ENCODE measurements at places on chromosomes 12 and 14.

- H3K27me3 ChIP-seq = no peaks in the 10 kb centered on the region
- peak overlapping the region; percentile 34 for H3K27ac ChIP-seq
- H3K4me1 ChIP-seq = peaks cover 3% of the 10 kb centered on the region
- H3K36me3 ChIP-seq = no peaks in the 10 kb centered on the region
- no peak overlapping the region for H3K4me3 ChIP-seq
- no peak for DNase-seq
These were observed 67.7 kb upstream of the DDX11 start for GRCh38 chr12:31005944-31006361.

DNA sequence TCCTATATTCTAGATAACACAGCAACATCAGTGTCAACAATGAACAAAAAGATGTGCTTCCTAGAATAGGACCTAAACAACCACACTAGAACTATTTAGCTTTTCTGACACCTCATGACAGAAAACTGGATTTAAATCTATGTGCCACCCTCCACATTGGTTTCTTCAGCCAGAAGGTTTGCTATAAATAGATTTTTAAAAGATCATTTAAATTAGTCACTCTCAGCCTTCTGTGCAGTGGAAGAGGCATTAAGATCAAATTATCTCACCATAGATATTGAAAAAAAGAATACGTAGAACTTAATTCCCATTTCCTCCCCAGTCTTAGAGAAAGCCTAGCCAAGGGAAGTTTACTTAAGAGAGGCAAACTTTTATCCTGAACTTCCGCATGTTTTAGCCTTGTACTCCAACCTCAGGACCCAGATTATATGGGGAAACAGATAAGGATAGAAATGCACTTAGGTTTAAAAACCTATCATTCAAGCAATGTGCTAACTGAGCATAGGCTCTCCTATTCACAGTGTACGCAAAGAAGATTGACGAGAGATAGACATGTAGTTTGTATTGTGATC, 59.6 kb downstream of the NELL2 start:
- no peak for DNase-seq
- no peaks in the 10 kb centered on the region for H3K36me3 ChIP-seq
- H3K27me3 ChIP-seq = no peaks in the 10 kb centered on the region
- no peak overlapping the region for H3K4me3 ChIP-seq
- no peak overlapping the region for H3K27ac ChIP-seq

- H3K4me1 ChIP-seq = no peaks in the 10 kb centered on the region
- no peak overlapping the region for H3K27ac ChIP-seq
- no peaks in the 10 kb centered on the region for H3K36me3 ChIP-seq
- DNase-seq = no peak
These were observed 473.4 kb downstream of the AACS start for GRCh38 chr12:125538401-125539199.

GRCh38 chr12:114998118-114998749, 314.3 kb upstream of the TBX3 start:
- H3K36me3 ChIP-seq = no peaks in the 10 kb centered on the region
- no peak for DNase-seq
- H3K4me1 ChIP-seq = no peaks in the 10 kb centered on the region
- H3K4me3 ChIP-seq = no peak overlapping the region
- H3K27me3 ChIP-seq = no peaks in the 10 kb centered on the region
- H3K27ac ChIP-seq = no peak overlapping the region

DNA sequence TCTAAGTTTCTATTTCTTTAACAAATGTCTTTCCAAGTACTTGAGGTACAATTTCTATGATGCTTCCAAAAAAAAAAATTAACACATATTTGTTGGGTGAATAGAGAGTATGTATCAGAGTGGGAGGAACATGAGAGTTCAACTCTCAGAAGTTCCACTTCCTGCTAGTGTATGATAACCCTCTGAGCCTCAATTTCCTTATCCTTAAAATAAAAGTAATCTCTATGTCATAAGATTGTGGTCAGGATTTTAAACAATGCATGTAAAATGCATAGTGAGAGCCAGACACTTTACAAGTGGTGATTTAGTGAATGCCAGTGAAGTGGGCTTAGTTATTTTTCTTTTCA, 270.3 kb upstream of the AMIGO2 start:
- no peak for DNase-seq
- H3K27me3 ChIP-seq = no peaks in the 10 kb centered on the region
- H3K27ac ChIP-seq = no peak overlapping the region
- no peaks in the 10 kb centered on the region for H3K36me3 ChIP-seq
- H3K4me3 ChIP-seq = no peak overlapping the region

DNA sequence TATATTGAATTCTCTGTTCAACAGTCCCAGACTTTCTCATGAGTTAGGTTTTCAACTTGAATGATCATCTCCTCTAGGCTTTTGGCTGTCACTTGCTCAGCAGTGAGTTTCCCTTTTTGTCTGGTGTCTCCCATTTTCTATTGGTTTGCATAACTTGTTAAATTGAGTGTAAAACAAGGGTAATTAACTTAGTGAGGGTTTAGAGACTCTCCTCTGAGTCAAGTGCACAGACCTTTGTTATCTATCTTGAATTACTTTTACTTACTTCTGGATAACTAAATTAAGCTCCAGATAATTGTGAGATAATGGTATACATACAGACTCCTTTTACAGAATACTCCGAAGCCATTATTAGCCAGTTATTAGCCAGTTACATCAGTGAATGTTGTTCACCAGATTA, 22.0 kb downstream of the MLXIP start:
- no peaks in the 10 kb centered on the region for H3K36me3 ChIP-seq
- no peaks in the 10 kb centered on the region for H3K27me3 ChIP-seq
- DNase-seq = no peak
- no peak overlapping the region for H3K27ac ChIP-seq
- H3K4me3 ChIP-seq = no peak overlapping the region

- H3K4me1 ChIP-seq = no peaks in the 10 kb centered on the region
- no peak overlapping the region for H3K27ac ChIP-seq
- no peaks in the 10 kb centered on the region for H3K36me3 ChIP-seq
- H3K4me3 ChIP-seq = no peak overlapping the region
These were observed 476.5 kb upstream of the TBX3 start for GRCh38 chr12:115160271-115161128.

- no peak overlapping the region for H3K4me3 ChIP-seq
- H3K36me3 ChIP-seq = no peaks in the 10 kb centered on the region
- no peaks in the 10 kb centered on the region for H3K27me3 ChIP-seq
- no peak for DNase-seq
- H3K27ac ChIP-seq = no peak overlapping the region
These were observed 167.5 kb downstream of the PTPN11 start for GRCh38 chr12:112586148-112586783.

DNA sequence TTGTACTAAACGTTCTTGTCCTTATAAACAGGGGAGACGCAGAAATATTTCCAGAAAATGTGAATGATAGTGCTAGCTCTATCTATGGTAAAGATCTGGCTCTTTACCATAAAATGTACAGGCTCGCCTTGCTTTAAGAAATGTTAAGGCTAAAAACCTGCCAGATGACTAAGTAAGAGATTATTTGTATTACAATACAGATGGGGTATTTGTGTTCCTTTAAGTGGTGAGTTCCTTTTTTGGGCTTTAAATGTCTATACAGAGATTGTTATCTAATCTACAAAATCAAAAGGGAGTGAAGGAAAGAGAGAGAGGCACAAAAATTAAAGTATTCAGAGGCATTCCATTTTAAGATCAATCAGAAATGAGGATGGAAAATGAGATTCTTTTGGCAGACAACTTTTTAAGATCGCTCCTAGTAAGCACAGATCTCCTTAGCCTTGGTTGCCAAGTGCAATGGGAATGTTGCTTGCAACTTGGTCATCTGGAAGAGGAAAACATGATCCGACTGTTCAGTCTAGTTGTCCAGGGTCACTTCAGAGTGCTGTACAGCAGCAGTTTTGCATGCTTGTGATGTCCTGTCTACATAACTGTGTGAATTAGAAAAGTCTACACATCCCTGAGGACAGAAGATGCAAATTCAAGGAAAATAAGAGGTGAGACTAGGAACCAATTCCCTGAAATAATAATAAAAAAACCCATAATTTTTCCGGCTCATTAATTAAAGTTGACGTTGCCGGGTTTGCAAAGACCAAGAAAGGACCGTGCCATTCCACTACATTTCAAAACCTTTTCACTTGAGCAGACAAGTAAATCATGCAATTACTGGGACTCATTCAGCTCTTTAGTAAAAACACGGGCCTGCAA, 380.8 kb downstream of the EGLN3 start:
- DNase-seq = no peak
- no peak overlapping the region for H3K27ac ChIP-seq
- no peaks in the 10 kb centered on the region for H3K4me1 ChIP-seq
- no peaks in the 10 kb centered on the region for H3K36me3 ChIP-seq

- no peak overlapping the region for H3K4me3 ChIP-seq
- peaks cover 6% of the 10 kb centered on the region for H3K36me3 ChIP-seq
- DNase-seq = no peak
- H3K4me1 ChIP-seq = no peaks in the 10 kb centered on the region
- peak overlapping the region; percentile 60 for H3K27ac ChIP-seq
- H3K27me3 ChIP-seq = no peaks in the 10 kb centered on the region
These were observed 101.3 kb downstream of the PTPRB start for GRCh38 chr12:70535896-70536374.

GRCh38 chr12:106673141-106673540, 90.3 kb downstream of the RFX4 start:
- H3K4me1 ChIP-seq = no peaks in the 10 kb centered on the region
- H3K27me3 ChIP-seq = no peaks in the 10 kb centered on the region
- no peak overlapping the region for H3K4me3 ChIP-seq
- no peak overlapping the region for H3K27ac ChIP-seq

DNA sequence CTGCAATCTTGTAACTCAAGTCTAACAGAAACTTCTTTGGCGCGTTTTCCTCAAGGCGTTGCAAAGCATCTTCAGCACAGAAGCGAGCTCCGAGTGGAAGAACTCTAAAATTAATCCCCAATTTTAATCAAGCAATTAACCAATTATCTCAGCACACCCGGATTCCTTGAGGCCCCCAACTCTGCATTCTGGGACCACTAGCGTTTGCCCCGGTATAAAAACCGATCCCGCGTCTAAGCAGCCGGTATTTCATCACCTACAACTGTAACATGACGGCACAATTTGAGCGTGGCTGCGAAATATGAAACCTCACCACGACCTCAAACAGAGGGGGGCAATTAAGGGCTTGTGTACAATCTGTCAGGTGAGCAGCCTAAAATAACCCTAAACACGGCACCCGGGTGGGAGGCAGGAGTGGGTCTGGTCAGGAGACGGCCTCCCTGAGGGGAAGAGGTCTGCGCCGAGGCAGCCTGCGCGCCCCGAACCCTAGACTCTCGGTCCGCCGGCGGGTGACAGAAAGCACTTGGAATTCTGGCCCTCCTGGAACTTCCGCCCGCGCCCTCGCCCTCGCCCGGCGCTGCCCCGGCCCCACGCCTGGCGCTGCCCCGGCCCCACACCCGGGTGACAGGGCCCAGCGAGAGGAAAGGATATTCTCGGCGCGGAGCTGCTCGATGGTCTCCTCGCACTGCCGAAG, 594 bp downstream of the ZCCHC8 start:
- peaks cover 21% of the 10 kb centered on the region for H3K4me1 ChIP-seq
- H3K27ac ChIP-seq = peak overlapping the region; percentile 98
- no peak for DNase-seq
- peak overlapping the region; percentile 97 for H3K4me3 ChIP-seq
- H3K27me3 ChIP-seq = no peaks in the 10 kb centered on the region

DNA sequence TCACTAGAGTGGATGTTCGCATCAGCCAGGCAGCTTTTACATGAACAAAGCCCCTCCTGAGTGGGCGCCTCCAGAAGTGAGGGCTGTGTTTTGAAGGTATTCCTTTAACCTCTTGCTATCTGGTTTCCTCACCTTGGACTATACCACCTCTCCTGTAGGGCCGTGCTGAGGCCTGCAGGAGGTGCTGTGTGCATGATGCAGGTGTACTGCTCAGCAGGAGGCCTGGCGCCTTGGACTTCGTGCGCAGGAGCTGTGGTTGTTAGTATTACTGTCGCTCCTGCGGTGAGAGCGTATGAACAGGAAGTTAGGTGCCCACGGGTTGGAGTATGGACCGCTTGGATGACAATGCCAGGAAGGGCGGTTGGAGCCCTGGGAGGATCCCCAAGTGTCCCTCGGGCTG, 130.7 kb downstream of the TSPAN9 start:
- peaks cover 14% of the 10 kb centered on the region for H3K4me1 ChIP-seq
- no peaks in the 10 kb centered on the region for H3K36me3 ChIP-seq

DNA sequence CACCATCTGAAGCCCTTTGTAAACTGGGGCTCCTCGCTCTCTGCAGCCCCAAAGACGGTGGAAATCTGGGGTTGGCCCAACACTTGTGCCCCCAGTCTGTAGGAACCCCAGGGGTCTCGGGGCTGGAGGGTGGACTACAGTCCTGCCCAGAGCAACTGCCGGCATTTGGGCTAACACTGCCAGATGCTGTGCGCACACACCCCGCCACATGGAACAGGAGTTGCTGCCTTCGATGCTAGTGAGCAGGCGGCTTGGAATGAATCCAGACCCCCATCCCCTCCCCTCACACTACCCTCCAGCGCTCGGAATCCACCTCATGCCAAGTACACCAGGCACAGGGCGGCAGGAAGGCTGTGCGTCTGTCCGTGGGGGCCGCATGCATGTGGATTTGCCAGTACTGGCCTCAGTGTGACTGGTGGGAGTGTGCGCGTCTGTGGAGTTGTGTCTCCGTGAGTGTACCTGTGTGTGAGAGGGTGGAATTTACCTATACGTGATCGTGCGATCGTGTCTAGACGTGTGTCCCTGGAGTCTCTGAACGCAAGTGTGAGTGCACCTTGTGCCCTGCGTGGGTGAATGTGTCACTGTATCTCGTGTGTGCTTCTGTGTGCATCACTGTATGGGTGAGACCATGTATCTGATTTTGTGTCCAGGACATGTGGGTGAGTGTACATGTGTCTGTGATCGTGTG, 5.1 kb downstream of the LHX5 start:
- no peak overlapping the region for H3K27ac ChIP-seq
- no peak for DNase-seq
- peaks cover 40% of the 10 kb centered on the region for H3K4me1 ChIP-seq
- no peak overlapping the region for H3K4me3 ChIP-seq

DNA sequence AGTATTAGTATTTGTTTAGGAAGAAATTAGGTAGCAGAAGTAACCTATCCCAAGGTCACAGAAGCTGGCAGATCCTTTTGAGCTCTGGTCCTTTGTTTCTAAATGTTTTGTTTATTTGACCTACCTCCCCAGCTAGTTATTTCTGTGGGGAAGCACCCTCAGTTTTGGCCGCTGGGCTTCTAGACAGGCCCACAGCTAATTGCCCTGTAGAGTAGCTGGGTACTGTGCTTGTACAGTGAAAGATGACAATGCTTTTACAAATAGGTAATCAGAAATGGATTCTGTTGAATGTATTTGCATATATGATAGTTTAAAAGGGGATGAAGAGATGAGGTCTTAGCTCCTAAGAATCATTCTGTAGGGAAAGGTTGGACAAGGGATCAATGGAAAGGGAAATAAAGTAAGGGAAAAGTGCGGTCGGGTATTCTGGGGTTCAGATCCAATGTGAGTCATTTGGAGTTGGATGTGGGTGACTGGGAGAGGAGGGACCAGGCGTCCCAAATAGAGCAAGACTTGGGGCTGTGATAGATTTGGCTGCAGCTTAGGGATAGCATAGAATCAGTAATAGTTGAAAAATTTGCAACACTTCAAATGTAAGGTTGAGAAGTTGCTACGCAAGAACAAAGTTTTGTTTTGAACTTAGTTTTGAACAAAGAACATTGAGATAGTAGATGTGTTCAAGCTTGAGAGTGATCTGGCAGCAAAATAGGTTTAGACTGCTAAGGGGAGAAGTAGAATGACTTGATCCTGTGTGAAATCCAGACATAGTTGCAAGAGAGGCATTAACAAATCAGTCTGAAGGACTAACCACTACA, 3.6 kb downstream of the NUDT4 start:
- H3K36me3 ChIP-seq = no peaks in the 10 kb centered on the region
- peak overlapping the region; percentile 97 for H3K27ac ChIP-seq
- H3K4me3 ChIP-seq = peak overlapping the region; percentile 93
- DNase-seq = no peak
- H3K27me3 ChIP-seq = no peaks in the 10 kb centered on the region

Data from esophagus squamous epithelium (tissue), 5 donors.